ENCODE measurements at places on chromosomes 4 and X.

- DNase-seq, result peak; percentile 44
Observed at GRCh38 chr4:113673450-113673849, 88.1 kb downstream of the CAMK2D start.

- DNase-seq, result no peak
Observed at GRCh38 chrX:23770142-23770541, 12.8 kb upstream of the SAT1 start.

GRCh38 chrX:10173331-10173900 lies 16.6 kb downstream of the CLCN4 start:
- no peak for DNase-seq

DNA sequence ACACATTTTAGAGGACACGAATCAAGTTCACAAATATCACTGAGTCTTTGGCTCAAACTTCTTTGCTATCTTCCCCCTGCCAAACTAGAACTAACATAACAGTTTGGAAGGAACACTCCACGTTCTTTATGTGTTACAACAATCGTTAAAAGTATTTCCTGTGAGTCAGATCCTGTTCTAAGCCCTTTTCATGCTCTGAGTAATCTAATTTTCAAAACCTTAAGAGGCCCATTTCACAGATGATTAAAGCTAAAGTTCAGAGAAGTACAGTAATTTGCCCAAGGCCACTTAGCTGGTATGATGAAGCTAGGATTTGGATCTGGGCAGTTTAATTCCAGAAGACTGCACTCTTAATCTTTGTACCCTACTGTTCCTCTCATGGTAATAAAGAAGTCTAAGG lies 854.4 kb upstream of the INTU start:
- no peak for DNase-seq

GRCh38 chr4:105496899-105497298 lies 23.0 kb upstream of the PPA2 start:
- DNase-seq, result no peak

- DNase-seq, result no peak
Observed at GRCh38 chr4:165386328-165386727, 7.5 kb downstream of the CPE start.

DNA sequence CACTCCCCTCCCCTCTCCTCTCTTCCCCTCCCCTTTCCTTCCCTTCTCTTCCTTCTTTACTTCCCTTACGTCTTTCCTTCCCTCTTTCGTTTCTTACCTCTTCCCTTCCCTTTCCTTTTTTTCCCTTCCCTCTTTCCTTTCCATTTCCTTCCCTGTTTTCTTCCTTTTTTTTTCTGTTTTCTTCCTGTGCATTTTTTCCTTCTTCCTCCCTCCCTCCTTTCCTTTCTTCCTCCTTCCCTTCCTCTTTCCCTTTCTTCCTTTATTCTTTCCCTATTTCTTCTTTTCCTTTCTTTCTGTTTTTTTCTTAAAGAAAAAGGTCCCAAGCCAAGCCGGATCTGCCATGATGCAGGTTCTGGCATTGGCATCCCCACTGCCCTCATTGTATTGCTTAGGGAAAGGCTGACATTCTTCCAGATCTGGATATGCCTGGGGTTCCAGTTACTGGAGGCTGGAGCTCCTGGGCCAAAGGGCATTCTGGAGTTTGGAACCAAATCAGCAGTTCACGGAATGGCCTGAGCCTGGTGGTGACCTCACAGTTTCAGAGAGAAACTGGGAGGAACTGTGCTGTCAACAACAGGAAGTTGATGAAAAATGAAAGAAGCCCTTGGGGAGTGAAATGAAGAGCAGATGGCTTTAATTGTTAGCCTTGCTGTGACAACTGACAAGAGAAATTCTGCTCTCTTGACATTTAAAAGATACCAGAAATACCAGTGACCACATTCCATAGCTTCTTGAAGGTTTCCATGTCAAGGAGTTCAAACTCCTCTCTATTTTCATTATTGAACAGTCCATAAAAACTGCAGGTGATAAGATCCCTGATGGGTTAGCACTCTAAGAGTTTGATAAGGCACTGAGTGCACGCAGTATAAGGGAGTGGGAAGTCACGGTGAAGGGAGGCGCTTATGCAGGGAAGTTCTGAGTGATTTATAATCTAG lies 622.1 kb downstream of the SPRY1 start:
- no peak for DNase-seq

DNA sequence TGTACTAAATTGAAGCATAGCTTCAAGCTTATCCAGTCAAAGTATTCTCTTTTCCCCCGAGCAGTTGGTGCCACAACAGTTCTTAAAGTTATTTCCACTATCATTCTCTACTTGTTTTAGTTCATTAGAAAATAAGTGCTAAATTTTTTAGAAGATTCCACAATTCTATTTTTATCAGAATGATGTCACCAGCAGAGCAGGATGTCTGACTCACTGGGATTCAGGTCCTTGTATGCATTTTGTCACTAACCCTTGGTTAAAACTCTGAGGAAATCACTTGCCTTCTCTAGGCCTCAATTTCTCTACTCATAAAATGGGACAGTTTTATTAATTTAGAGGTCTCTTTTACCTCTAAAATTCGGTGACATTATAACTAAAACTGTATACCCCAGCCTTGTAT lies 3.4 kb downstream of the DDX53 start:
- DNase-seq, result no peak

GRCh38 chrX:12245650-12246645 lies 107.7 kb downstream of the FRMPD4 start:
- no peak for DNase-seq

- no peak for DNase-seq
Observed at GRCh38 chr4:158597879-158598596, 73.6 kb downstream of the C4orf46 start.

- DNase-seq, result no peak
Observed at GRCh38 chrX:39905538-39905891, 192.2 kb downstream of the BCOR start.

GRCh38 chr4:165383591-165384073 lies 4.8 kb downstream of the CPE start:
- DNase-seq, result no peak

DNA sequence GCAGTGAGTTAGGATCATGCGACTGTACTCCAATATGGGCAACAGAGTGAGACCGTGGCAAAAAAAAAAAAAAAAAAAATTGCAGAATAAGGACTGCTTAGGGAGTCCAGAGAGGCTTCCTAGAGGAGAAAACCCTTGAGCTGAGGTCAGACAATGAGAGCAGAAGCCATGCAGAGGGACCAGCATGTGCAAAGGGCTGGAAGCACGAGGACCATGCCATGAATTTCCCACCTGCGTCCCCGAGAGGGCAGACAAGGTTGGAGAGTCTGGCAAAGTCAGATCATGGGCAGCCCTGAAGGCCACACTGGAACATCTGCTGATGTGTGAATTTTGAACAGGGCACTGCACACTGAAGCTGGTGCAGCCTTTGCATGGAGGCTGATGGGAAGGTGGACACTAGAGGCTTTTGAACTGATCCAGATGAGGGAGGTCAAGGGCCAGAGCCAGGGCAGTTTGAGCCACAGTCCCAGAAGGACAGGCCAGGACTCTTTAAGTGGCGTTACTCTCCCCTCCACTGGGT lies 6.5 kb upstream of the JAKMIP1 start:
- no peak for DNase-seq

DNA sequence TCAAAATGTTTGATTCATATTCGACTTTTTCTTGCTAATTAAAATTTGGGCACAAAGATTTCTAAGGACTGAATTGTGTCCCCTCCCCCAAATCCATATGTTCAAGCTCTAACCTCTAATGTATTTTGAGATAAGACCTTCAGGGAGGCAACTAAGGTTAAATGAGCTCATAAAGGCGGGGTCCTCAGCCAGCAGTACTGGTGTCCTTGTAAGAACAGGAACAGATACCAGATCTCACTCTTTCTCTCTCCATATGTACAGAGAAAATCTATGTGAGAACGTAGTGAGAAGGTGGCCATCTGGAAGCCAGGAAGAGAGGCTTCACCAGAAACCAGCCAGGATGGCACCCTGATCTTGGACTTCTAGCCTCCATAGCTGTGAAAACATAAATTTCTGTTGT lies 116.9 kb downstream of the VEGFC start:
- no peak for DNase-seq

- no peak for DNase-seq
Observed at GRCh38 chr4:120659616-120660170, 262.8 kb downstream of the PRDM5 start.

DNA sequence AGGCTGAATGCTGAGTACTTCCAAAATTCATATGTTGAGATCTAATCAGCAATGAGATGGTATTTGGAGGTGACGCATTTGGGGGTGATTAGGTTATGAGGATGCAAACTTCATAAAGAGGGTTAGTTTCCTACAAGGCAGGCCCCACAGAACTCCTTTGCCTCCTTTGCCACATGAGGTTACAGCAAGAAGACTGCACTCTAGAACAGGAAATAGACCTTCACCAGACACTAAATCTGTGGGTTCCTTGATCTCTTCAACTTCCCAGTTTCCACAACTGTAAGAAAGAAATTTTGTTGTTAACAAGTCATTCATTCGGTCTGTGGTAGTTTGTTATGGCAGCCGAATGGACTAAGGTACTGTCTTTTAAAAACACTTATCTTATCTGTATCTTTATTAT lies 681.9 kb upstream of the HS3ST1 start:
- no peak for DNase-seq

DNA sequence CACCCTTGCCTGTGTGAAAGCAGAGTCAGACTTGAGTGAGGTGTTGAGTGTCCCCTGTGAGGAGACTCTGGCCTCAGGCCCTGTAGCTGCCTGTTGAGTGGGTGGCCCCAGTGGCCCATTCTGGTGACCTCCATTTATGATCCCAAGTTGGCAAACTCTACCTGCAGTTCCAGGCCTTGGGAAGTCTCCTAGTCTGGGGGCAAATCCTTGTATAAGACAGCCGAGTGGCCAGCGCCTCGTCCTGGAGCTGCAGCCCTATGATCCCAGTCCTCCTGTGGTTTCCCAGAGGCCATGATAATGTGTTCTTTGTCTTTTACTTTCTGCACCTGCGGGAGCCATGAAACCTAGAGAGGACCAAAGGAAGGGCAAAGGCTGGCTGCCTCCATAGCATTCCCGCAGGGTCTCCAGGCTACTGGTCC lies 58.7 kb downstream of the NBDY start:
- no peak for DNase-seq

DNA sequence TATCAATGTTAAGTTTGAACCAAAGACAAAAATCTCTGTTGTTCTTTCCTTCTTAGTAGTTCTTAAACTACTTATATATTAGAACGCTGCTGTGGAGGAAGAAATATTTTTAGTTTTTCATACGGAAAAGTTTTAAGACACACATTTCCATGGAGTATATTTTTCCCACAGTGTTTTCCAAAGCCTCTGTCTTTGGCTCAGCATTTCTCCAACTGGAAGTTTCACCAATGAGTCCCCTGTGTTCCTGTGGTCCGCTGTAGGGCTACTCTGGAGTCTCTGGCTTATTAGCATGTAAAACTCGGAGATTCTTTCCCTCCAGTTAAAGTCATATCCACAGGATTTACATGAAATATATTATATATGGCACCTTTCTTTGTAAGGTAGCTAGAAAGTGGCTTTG lies 249.0 kb downstream of the CBR4 start:
- DNase-seq, result no peak

DNA sequence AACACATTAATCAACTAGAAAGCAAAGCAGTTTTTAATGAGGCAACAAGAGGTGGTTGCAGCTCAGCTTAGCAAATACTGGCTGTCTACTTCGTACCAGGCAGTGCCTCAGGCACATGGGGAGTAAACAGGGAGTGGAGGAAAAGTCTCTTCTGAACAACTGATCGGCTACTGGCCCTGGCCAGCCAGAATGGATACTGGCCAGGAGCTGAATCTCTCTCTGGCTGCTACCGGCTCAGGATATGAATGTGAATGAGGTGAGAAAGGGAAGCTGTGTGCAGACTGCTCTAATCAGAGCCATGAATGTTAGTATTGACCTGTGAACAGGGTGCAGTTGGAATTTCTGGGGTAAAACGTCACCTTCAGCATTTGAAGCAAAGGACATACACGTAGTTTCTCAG lies 77.3 kb downstream of the STK32B start:
- no peak for DNase-seq

Measured in activated naive CD8-positive, alpha-beta T cell treated with anti-CD3 and anti-CD28 coated beads for 36 hours (primary cell).